ENCODE measurements at places on chromosomes 4 and X.

DNA sequence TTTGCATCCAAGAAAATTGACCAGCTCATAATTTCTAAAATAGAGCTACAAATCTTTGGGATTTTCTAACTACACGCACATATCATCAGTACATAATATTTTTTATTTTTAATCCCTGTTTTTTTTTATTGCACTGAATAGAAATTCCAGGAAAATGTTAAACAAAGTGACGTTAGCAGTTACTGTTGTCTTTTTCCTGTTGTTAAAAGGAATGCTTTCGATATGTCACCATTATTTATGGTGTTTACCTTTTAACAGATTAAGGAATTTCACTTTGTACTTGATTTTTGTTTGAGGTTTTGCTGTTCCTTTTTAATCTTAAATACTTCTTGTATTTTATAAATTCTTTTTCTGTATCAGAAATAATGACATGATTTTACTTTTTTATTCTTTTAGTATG, 89.7 kb downstream of the TMEM144 start:
- H3K4me1 ChIP-seq = no peaks in the 10 kb centered on the region
- no peak overlapping the region for H3K27ac ChIP-seq
- H3K4me3 ChIP-seq = no peak overlapping the region
- no peaks in the 10 kb centered on the region for H3K27me3 ChIP-seq
- no peak for DNase-seq
- no peaks in the 10 kb centered on the region for H3K36me3 ChIP-seq

GRCh38 chrX:11423362-11423818, 130.2 kb downstream of the AMELX start:
- no peak overlapping the region for H3K27ac ChIP-seq
- DNase-seq = peak; percentile 4
- no peaks in the 10 kb centered on the region for H3K36me3 ChIP-seq
- no peak overlapping the region for H3K4me3 ChIP-seq

DNA sequence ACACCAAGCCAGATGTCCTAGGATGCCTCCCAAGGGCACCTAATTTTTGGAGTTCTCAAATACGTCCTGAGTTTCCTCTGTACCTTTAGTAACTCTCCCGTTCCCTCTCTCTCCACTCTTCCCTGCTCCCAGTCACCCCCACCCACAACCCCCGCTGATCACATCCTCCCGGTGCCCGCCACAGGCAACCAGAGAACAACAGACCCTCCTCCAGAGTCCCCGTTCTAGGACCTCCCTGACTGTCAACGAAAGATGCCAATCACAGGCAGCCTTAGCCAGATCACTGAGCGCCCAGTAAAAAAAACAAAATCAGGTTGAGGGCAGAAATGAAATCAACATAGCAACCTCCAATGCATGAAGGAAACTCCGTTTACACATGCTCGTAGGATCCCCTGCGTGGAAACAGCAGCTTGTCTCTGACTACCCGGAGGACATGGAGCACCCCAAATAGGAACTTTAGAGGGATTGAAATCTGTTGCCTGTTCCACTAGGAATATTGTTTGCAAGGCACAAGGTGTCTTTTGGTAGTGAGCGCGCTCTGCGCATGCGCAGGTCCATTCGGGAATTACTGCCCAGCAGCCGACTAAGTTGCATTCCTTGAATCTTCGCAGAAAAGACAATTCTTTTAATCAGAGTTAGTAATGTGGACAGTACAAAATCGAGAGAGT, at the start of gene GABRB1:
Gene GABRB1 (plus strand): TSS at position 557 of the 668 bp plus-strand sequence.
- H3K27me3 ChIP-seq = no peaks in the 10 kb centered on the region
- H3K36me3 ChIP-seq = no peaks in the 10 kb centered on the region
- no peak within 1 kb of the TSS for H3K27ac ChIP-seq
- DNase-seq = peak; percentile 69
- H3K4me3 ChIP-seq = peak within 1 kb of the TSS; percentile 59

GRCh38 chr4:128483041-128483440, 195.4 kb upstream of the PGRMC2 start:
- no peaks in the 10 kb centered on the region for H3K4me1 ChIP-seq
- H3K4me3 ChIP-seq = no peak overlapping the region
- H3K36me3 ChIP-seq = no peaks in the 10 kb centered on the region

- no peak overlapping the region for H3K4me3 ChIP-seq
- no peak overlapping the region for H3K27ac ChIP-seq
- H3K36me3 ChIP-seq = no peaks in the 10 kb centered on the region
- no peak for DNase-seq
- H3K27me3 ChIP-seq = no peaks in the 10 kb centered on the region
- no peaks in the 10 kb centered on the region for H3K4me1 ChIP-seq
These were observed 289.2 kb downstream of the FBXW7 start for GRCh38 chr4:152246659-152247058.

DNA sequence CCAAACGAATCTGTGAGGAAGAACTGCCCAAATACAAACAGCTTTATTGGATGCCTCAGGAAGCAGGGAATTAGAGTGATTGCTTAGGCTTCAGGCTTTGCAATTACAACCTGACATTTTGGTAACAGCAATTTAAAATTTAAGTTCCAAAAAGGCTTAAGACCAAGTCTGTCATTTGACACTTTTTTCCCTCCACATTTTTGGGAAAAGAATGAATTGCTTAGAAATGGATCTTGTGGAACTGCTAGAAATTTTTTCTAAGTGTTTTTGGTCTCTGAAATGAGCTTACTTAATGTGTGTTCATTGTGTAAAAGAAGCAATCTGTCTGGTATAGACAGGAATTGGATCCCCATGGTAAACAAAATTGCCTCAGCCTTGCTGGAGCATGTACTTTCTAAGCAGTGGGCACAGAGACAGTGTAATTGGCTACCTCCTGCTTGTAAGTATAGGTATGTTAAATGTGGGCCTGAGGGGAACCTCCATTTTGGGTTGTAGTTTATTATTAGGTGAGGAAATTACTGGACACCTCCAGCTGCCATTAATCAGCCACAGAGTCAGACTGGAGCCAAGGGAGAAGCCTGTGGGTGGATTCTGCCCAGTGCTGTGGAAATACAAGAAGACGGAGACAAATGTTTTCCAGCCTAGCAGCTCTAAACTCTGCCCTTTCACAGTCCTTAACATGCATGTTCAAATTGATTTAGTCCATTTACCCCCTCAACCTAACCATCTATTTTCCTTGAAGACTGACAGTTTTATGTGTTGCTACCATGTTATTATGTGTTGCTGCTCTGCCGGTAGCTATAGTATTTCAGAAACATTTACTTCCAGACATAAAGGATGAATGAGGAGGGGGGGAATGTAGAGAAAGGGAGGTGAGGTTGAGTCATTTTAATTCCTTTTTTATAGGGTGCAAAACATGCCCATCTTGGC, 473.0 kb downstream of the SPRY1 start:
- no peaks in the 10 kb centered on the region for H3K27me3 ChIP-seq
- no peak overlapping the region for H3K27ac ChIP-seq
- DNase-seq = no peak

DNA sequence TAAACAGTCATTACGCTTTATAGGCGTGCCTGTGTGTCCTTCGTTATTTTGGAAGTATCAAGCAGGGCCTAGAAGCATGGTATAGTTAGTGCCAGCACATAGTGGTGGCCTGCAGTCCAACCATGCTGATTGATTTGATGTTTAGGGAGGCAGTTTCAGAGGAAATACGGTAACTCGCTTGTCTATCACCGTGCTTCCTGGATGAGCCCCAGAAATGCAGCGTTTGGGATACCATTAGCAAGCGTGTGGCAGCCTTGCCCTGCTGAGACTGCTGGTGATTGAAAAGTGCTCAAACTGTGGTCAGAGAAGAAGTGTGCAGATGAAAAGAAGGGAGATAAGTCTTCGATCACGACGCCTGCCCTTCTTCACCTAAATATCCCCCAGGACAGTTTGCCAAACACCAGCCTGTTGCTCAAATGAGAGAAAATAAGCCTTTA, 158.4 kb downstream of the CHIC2 start:
- H3K4me1 ChIP-seq = peaks cover 5% of the 10 kb centered on the region
- DNase-seq = peak; percentile 86
- no peak overlapping the region for H3K27ac ChIP-seq
- H3K36me3 ChIP-seq = no peaks in the 10 kb centered on the region
- no peak overlapping the region for H3K4me3 ChIP-seq

- H3K4me1 ChIP-seq = no peaks in the 10 kb centered on the region
- H3K36me3 ChIP-seq = no peaks in the 10 kb centered on the region
- DNase-seq = no peak
- no peak overlapping the region for H3K27ac ChIP-seq
- H3K27me3 ChIP-seq = no peaks in the 10 kb centered on the region
These were observed 4.5 kb downstream of the GJB1 start for GRCh38 chrX:71227370-71228062.

DNA sequence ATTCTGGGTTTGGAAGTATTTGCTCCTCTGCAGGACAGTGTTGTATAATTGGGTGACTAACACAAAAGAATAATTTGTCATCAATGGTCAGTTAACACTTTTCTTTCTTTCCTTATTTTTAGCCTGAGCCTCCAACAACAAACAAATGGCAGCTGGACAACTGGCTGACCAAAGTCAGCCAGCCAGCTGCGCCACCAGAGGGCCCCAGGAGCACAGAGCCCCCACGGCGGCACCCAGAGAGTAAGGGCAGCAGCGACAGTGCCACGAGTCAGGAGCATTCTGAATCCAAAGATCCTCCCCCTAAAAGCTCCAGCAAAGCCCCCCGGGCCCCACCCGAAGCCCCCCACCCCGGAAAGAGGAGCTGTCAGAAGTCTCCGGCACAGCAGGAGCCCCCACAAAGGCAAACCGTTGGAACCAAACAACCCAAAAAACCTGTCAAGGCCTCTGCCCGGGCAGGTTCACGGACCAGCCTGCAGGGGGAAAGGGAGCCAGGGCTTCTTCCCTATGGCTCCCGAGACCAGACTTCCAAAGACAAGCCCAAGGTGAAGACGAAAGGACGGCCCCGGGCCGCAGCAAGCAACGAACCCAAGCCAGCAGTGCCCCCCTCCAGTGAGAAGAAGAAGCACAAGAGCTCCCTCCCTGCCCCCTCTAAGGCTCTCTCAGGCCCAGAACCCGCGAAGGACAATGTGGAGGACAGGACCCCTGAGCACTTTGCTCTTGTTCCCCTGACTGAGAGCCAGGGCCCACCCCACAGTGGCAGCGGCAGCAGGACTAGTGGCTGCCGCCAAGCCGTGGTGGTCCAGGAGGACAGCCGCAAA, 106.0 kb downstream of the KLHL8 start:
- peaks cover 2% of the 10 kb centered on the region for H3K4me1 ChIP-seq
- no peak overlapping the region for H3K27ac ChIP-seq
- no peak overlapping the region for H3K4me3 ChIP-seq
- DNase-seq = peak; percentile 86
- peaks cover 8% of the 10 kb centered on the region for H3K36me3 ChIP-seq

GRCh38 chrX:37383313-37383712, 34.1 kb downstream of the PRRG1 start:
- no peak overlapping the region for H3K27ac ChIP-seq
- no peaks in the 10 kb centered on the region for H3K36me3 ChIP-seq
- H3K27me3 ChIP-seq = no peaks in the 10 kb centered on the region
- H3K4me1 ChIP-seq = no peaks in the 10 kb centered on the region

DNA sequence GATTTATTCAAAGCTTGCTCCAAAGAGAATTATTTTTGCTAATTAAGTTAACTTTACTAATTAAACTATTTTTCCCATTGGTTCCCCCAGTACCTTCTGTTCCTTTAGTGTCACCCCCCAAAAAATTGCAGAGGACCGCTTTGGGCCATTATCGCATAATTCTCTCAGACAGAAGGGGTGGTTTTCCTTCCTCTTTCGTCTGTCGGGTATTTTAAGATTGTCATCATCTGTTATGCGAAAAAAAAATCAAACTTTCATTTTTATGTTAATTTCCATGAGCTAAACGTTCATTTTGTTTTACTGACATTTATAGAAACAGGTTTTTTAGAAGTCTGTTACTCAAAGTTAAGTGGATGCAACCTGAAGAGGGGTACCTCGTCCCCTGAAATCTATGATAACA, 76.2 kb upstream of the DDX3X start:
- DNase-seq = no peak
- H3K4me1 ChIP-seq = no peaks in the 10 kb centered on the region
- H3K27me3 ChIP-seq = no peaks in the 10 kb centered on the region

DNA sequence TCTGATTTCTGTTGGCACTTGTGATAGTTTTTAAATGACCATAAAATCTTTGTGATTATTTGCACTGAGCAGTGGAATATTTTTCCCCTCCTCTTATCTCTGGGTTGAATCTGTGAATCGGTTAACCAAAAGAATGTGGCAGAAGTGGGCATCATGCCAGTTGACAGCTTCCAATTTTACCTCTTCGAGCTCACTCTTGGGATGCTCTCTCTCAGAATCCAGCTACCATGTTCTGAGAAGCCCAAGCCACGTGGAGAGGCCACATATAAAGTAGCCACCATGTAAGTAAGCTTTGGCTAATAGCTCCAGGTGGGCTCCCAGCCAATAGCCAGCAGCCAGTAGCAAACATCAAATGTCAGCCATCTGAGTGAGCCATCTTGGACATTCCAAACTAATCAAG, 12.9 kb upstream of the WDR19 start:
- no peak overlapping the region for H3K27ac ChIP-seq
- no peaks in the 10 kb centered on the region for H3K27me3 ChIP-seq

DNA sequence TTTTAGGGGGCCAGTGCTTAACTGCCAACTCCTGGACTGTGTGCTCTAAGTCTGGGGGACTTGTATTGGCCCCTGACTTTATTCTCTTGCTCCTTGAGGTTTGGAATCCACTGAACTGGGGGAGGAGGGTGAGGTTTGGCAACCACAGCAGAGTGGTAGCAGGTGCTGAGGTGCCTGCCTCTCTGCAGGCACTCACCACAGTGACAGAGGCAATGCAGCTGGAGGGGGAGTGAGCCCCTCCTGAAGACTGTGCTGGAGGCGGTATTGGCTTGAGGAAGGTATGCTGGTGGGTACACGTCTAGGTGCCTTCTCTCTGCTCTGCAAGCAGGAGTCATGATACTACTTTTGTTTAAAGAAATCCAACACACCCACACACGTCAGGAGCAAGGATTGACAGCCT, 24.6 kb downstream of the CFAP299 start:
- no peak overlapping the region for H3K4me3 ChIP-seq
- no peaks in the 10 kb centered on the region for H3K4me1 ChIP-seq

DNA sequence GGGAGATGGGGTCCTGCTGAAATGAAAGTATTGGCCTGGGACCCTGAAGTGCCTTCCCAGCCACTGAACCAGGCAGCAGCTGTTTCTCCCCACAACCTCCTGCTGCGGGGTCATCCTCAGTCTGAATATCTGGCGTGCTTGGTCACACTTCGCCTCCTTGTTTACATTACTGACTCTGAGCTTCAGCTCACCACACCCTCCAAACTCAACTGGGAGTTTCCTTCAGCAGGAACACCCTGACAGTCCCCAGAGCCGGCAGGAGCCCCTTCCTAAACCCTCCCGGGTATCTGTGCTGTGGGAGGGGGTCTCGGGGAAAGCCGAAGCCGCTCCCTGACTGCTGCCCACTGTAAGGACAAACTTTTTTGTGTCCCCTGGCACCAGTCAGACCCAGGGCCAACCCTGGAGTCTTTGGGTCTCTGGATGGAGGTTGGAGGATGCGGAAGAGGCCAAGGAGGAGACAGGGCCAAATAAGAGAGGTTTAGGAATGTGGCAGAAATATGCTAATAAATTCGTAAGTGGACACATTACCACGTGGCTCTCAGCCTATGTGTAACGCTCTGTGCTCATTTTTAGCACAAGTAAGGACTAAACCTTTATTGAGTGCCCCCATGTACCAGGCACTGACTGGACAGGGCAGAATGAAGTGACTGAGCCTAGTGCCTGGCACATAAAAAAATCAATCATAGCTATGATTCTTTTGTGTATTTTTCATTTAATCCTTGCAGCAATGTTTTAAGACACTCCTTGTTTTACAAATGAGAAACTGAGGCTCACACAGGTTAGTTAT, 20.7 kb downstream of the FHDC1 start:
- H3K4me3 ChIP-seq = no peak overlapping the region
- peak; percentile 89 for DNase-seq
- H3K27ac ChIP-seq = peak overlapping the region; percentile 57
- H3K36me3 ChIP-seq = no peaks in the 10 kb centered on the region
- H3K4me1 ChIP-seq = peaks cover 7% of the 10 kb centered on the region
- H3K27me3 ChIP-seq = no peaks in the 10 kb centered on the region

Measured in mesendoderm (in vitro differentiated cells).